Esophagus squamous epithelium (tissue), 5 donors: ENCODE measurements at places on chromosomes 11 and 22. TPM values are rescaled to one million over a fixed set of nuclear protein-coding genes. Genes with fewer than 3 reads are reported as not detected.
A peak's percentile ranks its signal among the peaks of the same experiment; 100 is the strongest.

GRCh38 chr11:63536669-63537292 lies at the start of gene PLAAT4:
PLAAT4 (plus strand) TSS chr11:63536808; CDS start chr11:63536869, 61 bp downstream.
- H3K27me3 ChIP-seq = no peaks in the 10 kb centered on the region
- H3K36me3 ChIP-seq = no peaks in the 10 kb centered on the region
- H3K4me3 ChIP-seq = peak within 1 kb of the TSS; percentile 65
- H3K27ac ChIP-seq = peak within 1 kb of the TSS; percentile 91

DNA sequence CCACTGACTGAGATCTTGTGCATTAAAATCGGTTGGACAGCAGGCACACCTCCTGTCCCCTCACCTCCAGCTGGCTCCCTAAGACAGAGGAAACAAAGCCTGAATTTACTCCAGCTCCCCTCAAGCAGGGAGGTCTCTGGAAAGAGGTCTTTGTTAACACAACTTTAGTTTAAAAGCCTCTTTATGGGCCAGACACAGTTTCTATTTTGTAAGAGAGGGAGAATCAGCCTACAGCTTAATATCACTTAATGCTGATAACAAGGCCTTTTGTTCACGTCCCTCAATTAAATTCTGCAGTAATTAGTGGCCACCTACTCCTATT lies 36.3 kb downstream of the PLEKHA7 start:
- no peak overlapping the region for H3K4me3 ChIP-seq
- no peak for DNase-seq
- H3K27me3 ChIP-seq = no peaks in the 10 kb centered on the region
- H3K4me1 ChIP-seq = peaks cover 4% of the 10 kb centered on the region
- H3K36me3 ChIP-seq = no peaks in the 10 kb centered on the region

- H3K36me3 ChIP-seq = no peaks in the 10 kb centered on the region
- no peak overlapping the region for H3K27ac ChIP-seq
- no peaks in the 10 kb centered on the region for H3K27me3 ChIP-seq
Observed at GRCh38 chr11:120703358-120704152, 192.0 kb downstream of the GRIK4 start.

FGF3 gene
- total RNA-seq = not detected

GALNT18 gene
- total RNA-seq = 20.4 TPM

DNA sequence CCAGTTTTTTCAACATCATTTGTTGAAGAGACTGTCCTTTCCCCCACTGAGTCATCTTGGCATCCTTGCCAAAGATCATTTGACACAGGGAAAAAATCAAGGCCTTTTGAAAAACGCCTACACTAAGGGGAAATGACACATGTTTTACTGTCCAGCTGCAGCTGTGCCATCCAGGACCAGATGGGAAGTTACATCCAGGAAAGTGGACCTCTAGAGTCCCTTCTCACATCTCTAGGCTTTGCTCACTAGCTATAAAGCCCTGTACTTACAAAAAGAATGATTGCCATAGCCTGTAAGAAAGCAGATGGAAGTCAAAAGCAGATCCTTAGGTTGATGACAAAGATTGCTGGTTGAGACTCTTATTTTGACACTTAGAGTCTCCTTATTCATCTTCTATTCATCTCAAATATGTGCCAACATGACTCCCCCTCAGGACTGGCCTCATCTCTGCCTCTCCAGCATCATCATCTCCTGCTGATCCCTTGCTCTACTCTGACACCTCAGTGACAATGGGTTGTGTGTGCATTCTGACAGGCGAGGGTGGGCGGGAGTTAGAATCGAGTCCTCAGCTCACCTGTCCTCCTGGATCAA lies 22.8 kb downstream of the OSBP2 start:
- H3K36me3 ChIP-seq = no peaks in the 10 kb centered on the region
- H3K4me1 ChIP-seq = no peaks in the 10 kb centered on the region
- H3K27ac ChIP-seq = no peak overlapping the region
- no peak overlapping the region for H3K4me3 ChIP-seq

TRIM64 gene
- not detected for total RNA-seq

- no peaks in the 10 kb centered on the region for H3K27me3 ChIP-seq
- no peaks in the 10 kb centered on the region for H3K4me1 ChIP-seq
- no peak overlapping the region for H3K27ac ChIP-seq
- DNase-seq = no peak
Observed at GRCh38 chr11:72546866-72547265, 112.5 kb upstream of the CLPB start.

GRCh38 chr11:90874281-90874680 lies 651.4 kb upstream of the CHORDC1 start:
- no peak overlapping the region for H3K4me3 ChIP-seq
- H3K27me3 ChIP-seq = no peaks in the 10 kb centered on the region
- H3K36me3 ChIP-seq = no peaks in the 10 kb centered on the region
- no peak overlapping the region for H3K27ac ChIP-seq
- H3K4me1 ChIP-seq = no peaks in the 10 kb centered on the region
- no peak for DNase-seq

GRCh38 chr11:48074425-48075181 lies 94.2 kb downstream of the PTPRJ start:
- H3K4me3 ChIP-seq = no peak overlapping the region
- H3K4me1 ChIP-seq = no peaks in the 10 kb centered on the region
- no peaks in the 10 kb centered on the region for H3K36me3 ChIP-seq
- no peak for DNase-seq
- no peak overlapping the region for H3K27ac ChIP-seq

DNA sequence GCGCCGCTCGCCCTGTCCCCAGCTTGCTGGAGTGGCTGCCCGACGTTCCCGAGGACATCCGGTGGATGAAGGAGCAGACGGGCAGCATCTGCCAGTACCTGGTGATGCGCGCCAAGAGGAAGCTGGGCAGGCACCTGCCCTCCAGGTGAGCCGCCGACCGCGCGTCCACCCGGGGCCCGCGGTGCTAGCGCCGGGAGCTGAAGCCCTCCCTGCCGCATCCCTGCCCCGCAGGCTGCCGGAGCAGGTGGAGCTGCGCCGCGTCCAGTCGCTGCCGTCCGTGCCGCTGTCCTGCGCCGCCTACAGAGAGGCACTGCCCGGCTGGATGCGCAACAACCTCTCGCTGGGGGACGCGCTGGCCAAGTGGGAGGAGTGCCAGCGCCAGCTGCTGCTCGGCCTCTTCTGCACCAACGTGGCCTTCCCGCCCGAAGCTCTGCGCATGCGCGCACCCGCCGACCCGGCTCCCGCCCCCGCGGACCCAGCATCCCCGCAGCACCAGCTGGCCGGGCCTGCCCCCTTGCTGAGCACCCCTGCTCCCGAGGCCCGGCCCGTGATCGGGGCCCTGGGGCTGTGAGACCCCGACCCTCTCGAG lies 3.3 kb upstream of the CRACR2B start:
- peaks cover 47% of the 10 kb centered on the region for H3K36me3 ChIP-seq
- H3K27me3 ChIP-seq = no peaks in the 10 kb centered on the region
- DNase-seq = no peak
- H3K4me1 ChIP-seq = peaks cover 44% of the 10 kb centered on the region
- H3K4me3 ChIP-seq = no peak overlapping the region
- H3K27ac ChIP-seq = no peak overlapping the region

DNA sequence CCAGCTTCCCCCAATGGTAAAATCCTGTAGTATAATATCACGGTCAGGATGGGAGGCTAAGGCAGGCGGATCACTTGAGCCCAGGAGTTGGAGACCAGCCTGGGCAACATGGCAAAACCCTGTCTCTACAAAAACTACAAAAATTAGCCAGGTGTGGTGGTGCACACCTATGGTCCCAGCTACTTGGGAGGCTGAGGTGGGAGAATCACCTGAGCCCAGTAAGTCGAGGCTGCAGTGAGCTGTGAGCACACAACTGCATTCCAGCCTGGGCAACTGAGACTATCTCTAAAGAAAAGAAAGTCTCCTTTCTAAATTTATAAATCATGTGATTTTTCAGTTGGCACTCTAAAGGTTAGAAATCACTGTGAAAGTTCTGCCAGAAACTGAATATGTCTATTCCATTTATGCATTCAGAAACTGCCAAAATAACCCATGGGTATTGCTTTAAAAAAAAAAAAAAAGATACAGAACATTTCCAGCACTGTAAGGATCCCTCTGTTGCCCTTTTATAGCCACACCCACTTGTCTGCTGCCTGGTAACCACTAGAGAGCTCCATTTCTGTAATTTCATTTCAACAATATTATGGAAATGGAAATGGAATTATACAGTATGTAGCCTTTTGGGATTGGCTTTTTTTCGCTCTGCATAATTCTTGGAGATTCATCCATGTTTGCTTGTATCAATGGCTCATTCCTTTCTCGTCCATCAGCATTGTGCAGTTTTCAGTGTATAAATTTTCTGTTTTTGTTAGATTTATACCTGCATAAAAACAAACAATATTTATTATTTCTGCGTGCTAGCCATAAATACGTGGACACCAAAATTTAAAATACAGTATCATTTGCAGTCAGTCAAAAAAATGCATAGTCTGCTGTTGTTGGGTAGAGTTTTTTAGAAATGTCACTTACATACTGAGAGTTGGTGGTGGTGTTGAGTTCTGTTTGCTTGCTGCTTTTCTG lies 9.4 kb downstream of the CDC45 start:
- H3K4me1 ChIP-seq = no peaks in the 10 kb centered on the region
- H3K4me3 ChIP-seq = no peak overlapping the region
- H3K27ac ChIP-seq = no peak overlapping the region
- H3K36me3 ChIP-seq = no peaks in the 10 kb centered on the region
- no peak for DNase-seq

GRCh38 chr22:19876941-19877625 lies 22.4 kb upstream of the GNB1L start:
- H3K27ac ChIP-seq = no peak overlapping the region
- peaks cover 22% of the 10 kb centered on the region for H3K36me3 ChIP-seq
- no peak for DNase-seq
- no peaks in the 10 kb centered on the region for H3K27me3 ChIP-seq

DNA sequence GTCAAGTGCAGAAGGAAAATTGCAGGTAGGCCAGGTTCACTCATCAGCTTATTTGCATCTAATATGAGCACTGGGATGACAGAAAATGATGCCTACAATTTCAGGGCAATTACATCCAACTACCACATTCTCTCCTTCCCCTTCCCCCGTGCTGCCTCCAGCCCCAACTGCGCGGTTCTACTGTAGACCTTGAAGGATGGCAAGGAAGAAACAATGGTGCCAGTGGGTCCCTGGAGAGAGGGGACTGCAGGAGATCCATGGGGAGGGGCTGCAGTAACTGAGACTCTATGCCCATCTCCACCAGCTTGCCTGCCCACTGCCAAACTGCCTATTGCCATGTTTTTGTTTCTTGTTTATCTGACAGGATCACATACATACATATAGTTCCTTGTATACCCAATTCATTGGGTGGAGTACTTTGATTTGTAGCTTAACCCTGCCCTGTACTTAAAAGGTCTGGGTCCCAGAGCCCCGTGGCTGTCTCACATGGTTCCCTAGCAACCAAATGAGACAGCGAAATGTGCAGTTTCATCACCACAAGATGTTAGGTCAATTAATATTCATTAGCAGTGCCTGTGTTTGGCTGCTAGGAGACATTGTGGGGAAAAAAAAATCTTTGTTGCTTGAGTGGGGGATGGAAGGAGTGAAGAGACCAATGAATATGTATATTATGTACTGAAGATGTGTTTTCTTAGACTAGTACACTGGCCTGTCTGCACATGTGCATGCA lies 253.5 kb upstream of the PLET1 start:
- H3K4me1 ChIP-seq = no peaks in the 10 kb centered on the region
- no peaks in the 10 kb centered on the region for H3K27me3 ChIP-seq

GRCh38 chr11:110805756-110806155 lies 93.5 kb upstream of the ARHGAP20 start:
- no peaks in the 10 kb centered on the region for H3K27me3 ChIP-seq
- DNase-seq = no peak
- no peak overlapping the region for H3K27ac ChIP-seq
- no peak overlapping the region for H3K4me3 ChIP-seq
- H3K36me3 ChIP-seq = no peaks in the 10 kb centered on the region

SLC37A4 gene
- total RNA-seq = 12.5 TPM

USP2 gene
- total RNA-seq = 9.6 TPM

NCAM1 gene
- 16.4 TPM for total RNA-seq

DNA sequence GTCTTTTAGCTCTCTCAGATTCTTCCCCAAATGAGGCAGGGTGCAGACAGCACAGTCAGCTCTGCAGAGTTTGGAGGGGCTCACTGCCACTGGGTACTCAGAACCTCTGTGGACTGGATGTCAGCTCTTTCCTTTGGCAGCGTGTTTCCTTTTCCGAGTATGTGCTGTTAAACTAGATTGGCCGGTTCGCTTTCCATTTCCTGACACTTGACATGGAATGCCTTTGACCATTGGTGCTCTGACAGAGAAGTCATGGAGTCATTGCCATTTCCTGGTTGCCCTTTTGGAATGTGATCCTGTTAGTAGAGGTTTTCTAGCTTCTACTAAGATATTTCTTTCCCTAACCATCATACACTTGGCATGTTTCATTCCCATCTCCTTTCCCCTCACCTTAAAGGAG lies 86.7 kb downstream of the SWAP70 start:
- H3K36me3 ChIP-seq = peaks cover 7% of the 10 kb centered on the region
- no peak for DNase-seq

DNA sequence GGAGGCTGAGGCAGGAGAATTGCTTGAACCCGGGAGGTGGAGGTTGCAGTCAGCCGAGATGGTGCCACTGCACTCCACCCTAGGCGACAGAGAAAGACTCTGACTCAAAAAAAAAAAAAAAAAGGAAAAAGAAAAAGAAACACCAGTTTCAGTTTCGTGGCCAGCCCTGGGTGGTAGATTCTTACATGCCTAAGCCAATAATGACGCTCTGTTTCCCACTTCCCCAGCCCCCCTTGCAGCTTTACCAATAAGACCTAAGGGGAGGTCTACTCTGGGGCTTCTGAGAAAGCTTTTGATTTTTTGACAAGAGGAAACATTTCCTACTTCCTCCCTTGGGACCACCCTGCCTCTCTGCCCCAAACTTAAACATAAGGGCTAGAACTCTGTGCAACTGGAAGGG lies 30.0 kb upstream of the PTPRJ start:
- DNase-seq = no peak
- no peaks in the 10 kb centered on the region for H3K36me3 ChIP-seq
- no peak overlapping the region for H3K4me3 ChIP-seq
- no peak overlapping the region for H3K27ac ChIP-seq
- no peaks in the 10 kb centered on the region for H3K27me3 ChIP-seq

GRCh38 chr22:46854125-46854870 lies 91.8 kb downstream of the TBC1D22A start:
- H3K27ac ChIP-seq = no peak overlapping the region
- no peak overlapping the region for H3K4me3 ChIP-seq
- H3K4me1 ChIP-seq = no peaks in the 10 kb centered on the region
- DNase-seq = no peak
- no peaks in the 10 kb centered on the region for H3K27me3 ChIP-seq

DNA sequence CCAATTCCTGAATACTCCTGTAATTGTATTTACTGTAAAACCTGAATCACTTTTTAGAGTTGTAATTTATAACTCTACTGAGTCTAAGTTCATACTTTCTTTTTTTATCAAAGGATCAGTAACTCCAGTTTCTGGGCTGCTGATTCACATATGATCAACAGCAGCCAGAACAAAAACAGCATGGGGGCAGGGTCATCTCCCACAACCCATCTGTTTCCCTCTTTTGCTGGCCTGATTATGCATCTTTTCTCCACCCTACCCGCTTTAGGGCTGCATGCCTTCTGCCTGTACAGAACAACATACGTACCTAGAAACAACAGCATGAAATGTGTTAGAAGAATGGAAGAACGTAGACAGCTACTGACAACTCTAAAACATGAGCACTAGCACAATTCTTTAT lies 76.0 kb downstream of the MRTFA start:
- no peak overlapping the region for H3K27ac ChIP-seq
- H3K36me3 ChIP-seq = no peaks in the 10 kb centered on the region
- H3K4me3 ChIP-seq = no peak overlapping the region
- DNase-seq = no peak
- no peaks in the 10 kb centered on the region for H3K4me1 ChIP-seq

GRCh38 chr11:62340269-62340901 lies 3.1 kb downstream of the ASRGL1 start:
- no peak overlapping the region for H3K4me3 ChIP-seq
- peaks cover 44% of the 10 kb centered on the region for H3K27me3 ChIP-seq
- peaks cover 17% of the 10 kb centered on the region for H3K4me1 ChIP-seq
- peak overlapping the region; percentile 29 for H3K27ac ChIP-seq
- H3K36me3 ChIP-seq = no peaks in the 10 kb centered on the region

MAPK11 gene
- total RNA-seq = 5.7 TPM
